ENCODE measurements at places on chromosomes 6 and 20.

GRCh38 chr6:53608396-53608795 lies 57.2 kb downstream of the KLHL31 start:
- no peak for DNase-seq

GRCh38 chr20:32553618-32554017 lies 31.5 kb downstream of the NOL4L start:
- DNase-seq: no peak

- no peak for DNase-seq
Observed at GRCh38 chr6:156058356-156058755, 602.7 kb upstream of the NOX3 start.

DNA sequence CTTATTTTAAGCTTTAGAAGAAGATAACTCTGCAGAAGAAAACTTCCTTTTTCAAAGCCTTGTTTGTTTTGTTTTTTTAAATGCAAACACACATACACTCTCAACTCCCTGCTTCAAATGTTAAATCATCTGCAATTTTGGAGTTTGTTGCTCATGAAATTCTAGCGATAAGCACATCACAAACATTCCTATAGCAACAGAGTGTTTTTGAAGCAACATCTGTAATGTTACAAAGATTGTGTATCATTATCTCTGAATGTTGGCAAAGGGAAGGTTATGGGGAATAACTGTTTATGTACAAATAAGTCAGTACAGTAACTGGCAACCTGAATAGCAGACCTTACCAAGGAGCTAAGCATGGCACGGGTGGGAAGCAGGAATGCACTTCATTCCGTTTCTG lies 84.8 kb upstream of the MRPS10 start:
- DNase-seq: no peak

- no peak for DNase-seq
Observed at GRCh38 chr6:158158123-158158522, 9.9 kb downstream of the SERAC1 start.

DNA sequence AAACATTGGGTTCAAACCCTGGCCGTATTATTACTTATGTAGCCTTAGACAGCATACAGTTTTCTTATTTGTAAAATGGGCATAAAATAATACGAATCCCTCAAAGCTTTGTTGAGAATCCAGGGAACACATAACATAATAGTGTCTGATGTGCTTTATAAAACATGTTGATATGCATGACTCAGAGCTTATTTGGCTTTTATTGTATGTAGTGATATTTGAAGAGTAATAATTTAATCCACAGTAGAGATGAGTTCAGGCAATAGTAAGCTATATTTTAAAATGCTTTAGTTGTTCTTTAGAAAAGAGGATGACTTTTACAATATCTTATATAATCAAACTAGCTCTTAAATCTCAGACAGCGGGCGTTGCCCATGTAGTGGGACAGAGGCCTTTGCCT lies 176.4 kb downstream of the SIM1 start:
- DNase-seq: no peak

GRCh38 chr6:47456536-47456975 lies 21.0 kb upstream of the CD2AP start:
- DNase-seq: no peak

DNA sequence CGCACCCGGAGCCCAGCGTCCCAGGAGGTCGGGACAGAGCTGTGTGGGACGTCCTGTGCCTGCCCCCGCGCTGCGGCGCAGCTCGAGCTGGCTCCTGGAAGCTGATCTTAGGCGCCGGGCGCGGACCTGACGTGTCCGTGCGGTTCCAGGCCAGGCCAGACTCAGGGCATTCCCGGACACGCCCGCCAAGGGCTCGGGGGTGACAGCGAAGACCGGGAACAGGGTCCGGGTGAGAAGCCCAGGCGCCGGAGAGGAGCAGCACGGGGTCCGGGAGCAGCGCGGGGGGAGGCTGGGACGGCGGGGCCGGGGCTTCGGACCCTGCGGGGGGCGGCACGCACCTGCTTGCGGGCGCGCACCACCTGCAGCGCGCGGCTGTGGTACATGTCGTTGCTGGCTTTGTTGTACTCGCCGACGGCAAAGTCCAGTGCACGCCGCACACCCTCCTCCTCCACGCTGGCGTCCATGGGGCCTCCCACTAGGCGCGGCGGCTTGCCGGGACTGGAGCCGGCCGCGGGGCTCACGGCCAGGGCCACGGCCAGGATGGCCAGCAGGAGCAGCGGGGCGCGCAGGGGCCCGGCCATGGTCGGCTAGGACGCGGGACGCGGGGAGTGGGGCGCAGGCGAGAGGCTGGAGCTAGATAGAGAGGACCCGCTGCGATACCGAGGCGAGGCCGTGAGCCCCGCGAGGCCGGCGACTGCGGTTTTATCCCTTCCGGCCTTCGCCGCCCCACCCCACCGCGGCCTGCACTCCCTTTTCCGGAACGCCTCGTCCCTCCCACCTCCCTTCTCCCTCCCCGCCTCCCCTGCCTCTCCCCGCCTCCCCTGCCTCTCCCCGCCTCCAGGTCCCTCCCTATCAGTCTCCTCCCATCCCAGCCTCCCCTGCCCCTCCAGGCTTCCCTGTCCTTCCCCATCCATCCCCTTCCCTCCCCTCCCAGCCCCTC lies at the start of gene CST3:
Gene CST3, minus strand, starts transcription at position 674 of the 940 bp plus-strand sequence. Its CDS starts 93 bp downstream, at position 581.
- peak; percentile 18 for DNase-seq

DNA sequence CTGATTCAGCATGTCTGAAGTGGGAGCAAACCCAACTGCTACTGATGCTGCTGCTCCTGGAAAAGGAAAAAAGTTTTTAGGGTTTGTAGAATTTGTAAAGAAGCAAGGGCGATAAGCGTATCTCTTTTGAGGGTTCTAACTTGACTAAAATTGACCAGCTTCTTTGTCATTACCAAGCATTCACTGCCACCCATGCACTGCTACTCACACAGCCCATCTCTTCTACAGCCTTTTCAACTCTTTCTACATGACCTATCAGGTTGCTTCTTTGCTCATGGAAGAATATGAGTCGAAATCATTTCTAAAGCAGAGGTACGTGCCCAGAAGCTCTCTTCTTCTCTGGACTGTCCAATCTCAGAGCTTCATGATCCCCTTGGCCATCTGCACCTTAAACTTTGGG lies 570.9 kb downstream of the EPHA7 start:
- no peak for DNase-seq

DNA sequence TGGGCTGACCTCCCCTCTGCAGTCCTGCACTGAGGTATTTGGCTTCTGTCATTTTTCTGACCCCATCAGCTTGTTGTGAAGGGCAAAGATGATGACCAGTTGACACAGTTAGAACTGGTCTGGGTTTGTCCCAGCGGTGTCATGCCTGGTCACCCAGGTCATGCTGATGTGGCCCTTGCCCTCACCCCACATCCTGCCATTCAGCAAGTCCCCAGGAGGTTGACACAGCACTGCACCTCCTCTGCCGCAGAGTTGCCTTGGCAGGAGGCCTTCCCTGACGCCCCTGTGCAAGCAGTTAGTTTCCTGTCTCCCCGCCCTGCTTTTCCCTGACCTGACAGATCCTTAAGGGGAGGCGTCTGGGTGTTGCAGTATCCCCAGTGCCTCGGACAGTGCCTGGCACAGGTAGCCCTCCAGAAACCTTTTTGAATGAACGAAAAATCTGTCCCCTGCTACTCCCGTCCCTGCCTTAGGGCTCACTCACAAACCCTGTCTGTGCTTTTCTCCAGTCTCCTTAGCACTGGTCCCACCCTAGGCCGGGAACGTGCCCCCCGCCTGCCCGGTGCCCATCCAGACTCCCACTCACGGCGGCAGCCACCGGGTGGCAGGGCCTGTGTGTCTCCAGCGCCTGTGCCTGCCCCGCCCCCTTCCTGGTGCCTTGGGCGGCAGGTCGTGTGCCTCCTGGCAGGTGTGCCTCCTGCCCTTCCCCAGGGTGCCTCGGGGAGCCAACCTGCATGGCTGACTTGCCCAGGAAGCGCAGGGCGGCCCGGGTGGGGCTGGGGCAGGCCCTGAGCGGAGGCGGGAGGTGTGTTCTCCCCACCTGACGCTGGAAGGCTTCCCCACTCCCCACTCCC lies 146.3 kb upstream of the RNF24 start:
- DNase-seq: no peak

DNA sequence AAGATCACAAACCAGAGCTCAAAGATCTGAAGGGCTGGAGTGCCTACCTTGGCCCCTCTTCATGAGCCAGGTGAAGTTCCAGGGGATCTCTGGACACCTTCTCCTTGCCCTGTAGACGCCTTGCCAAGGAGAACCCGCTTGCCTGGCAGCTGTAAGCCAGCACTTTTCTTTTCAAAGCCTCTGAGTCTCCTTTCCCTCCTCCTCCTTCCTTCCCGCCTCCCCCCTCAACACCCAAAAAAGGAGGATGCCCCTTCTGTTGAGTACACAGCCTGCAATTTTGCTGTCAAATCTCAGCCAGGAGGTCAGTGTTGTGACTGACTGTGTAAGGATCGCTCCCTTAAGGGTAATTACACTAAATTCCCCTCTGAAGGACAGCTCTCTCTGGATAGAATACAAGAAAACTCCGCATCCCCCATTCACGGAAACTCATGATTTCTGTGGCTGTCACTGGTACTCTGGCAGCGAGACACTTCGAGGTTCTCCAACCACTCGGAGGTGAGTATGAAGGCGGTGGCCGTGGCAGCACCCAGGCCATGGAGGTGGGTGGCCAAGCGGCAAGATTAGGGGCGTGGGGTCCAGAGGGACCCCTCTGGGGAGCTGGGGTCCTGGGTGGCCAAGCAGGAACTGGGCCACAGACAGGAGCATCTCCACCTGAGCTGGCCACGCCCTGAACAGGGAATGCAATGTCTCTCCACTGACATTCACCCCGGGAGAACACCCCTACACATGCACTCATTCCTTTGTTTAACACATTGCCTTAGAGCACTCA lies 23.2 kb upstream of the FOXP4 start:
- DNase-seq: no peak

DNA sequence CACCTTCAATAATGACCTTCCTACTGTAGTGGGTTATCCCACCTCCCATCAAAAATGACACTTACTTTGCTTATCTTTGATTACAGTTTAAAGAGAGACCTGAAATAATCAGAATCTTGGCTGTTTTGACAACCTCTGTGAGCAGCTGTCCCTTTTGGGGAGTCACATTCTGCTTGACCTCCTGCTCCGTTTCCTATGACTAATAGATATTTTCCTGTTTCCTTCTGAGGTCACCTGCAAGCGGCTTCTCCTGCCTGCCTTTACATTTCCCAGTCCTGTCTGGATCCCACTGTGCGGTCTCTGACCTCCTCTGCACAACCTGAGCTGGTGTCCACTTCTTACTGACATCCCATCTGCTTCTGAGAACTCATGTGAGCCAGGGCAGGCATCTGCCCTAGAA lies 54.2 kb downstream of the TRAM2 start:
- DNase-seq: no peak

DNA sequence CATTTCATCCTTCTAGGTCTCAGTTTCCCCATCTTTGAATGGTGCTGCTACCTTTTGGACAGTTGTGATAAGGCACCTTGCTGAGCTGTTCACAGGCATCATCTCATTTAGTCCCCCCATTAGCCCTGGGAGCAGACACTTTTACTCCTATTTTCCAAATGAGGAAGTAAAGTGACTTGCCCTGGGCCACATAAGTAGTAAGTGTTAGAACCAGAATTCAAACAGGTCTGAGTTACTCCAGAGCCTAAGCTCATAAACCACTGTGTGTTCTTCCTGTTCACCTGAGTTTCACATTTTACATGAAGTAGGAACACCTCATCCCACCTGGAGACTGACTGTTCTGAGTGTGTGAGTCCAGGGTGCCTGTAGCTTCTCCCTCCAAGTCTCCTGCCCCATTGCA lies 43.5 kb upstream of the EPB41L1 start:
- DNase-seq: no peak

DNA sequence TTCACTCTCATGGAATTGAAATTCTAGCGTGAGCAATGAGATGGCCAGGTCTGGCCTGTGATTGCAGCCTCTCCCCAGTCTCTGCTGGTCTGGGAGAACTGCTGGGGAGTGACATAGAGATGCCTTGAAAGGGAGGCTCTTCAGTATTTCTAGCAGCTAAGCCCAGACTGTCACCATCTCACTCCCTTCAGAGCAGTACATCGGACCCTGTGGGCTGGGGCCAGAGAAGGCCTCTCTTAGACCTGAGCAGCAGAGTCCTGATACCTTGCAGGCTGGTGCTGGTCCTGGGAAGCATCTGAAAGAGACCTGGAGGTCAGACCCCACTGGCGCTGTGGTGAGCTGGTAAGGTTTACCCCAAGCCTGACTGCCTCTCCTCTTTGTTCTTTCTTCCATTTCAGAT lies 87.4 kb downstream of the TCP11 start:
- DNase-seq: no peak

DNA sequence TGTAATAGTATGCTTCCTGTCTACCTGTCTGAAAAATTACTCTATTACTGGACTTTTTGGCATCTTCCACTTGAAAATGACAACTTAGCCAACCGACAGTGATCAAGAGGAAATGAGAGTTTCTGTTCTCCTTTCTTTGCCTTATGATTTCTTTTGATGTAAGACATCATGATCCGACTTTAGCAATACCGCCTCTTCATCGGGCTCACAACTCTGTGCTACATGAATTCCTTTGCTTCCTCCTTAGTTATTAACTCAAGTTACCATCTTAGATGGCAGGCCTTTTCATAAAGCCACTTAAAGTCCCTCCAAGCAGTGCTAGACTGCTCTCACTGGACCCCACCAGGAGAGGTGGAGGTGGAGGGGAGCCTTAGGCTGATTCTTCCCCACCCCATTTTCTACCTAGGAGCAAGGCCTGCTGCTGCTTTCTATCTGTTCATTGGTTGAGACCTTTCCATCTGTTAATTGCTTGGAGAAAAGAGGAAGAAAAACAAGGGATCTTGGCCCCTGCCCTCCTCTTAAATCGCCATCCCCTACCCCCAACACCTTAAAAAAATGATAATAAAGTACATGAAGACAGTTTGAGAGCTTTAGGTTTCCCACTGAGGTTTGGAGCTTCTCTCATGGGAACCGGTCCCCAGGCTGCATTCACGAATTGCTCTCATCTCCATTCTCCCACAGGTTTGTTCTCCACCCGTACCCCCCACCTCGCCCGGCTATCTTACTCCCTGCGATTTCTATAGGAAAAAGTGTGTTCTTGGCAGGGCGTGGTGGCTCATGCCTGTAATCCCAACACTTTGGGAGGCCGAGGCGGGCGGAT lies 21.6 kb upstream of the MCM3 start:
- no peak for DNase-seq

DNA sequence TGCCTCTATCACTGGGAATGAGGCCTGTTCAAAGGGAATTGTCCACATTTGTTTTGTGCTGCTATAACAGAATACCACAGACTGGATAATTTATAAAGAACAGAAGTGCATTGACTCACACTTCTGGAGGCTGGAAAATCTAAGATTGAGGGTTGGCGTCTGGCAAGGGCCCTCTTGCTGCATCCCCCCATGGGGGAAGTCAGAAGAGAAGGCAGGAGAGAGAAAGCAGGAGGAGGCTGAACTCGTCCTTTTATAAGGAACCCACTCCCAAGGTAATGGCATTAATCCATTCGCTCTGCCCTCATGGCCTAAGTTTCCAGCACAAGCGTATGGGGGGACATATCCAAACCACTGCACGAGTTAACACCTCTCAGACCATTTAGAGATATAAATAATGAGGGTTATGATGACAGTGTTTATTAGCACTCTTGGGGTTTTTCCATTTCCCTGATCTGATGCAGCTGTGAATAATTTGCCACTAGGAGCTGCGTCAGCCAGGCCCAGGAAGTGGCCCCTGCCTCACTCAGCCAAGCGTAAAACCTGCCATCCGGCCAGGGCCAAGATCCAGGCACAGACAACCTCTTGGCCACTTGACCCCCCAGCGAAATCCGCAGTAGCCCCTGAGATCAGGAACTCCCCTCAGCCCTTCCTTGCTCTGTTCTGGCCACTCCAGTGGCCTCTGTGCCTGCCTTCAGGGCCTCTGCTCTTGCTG lies 14.2 kb upstream of the SLCO4A1 start:
- no peak for DNase-seq

Measured in CD8-positive, alpha-beta T cell (primary cell).